ENCODE measurements at places on chromosomes 5 and 9.

DNA sequence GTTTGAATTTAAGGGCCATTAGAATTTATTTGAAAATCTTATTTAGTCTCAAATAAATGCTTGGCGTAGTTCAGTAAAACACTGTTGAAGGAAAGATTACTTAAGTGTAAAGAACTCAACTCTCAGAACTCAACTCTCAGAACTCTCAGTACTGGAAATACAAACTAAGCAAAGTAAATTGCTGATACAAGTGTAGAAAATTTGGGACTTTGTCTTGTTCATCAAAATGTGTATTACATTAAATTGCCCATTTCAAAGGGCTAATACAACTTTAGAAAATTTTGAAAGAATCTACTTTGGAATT lies 99.4 kb downstream of the CSNK1G3 start:
- H3K4me1 ChIP-seq: peaks cover 4% of the 10 kb centered on the region
- DNase-seq: no peak
- H3K27ac ChIP-seq: no peak overlapping the region

GRCh38 chr5:58875599-58875998 lies 292.7 kb downstream of the RAB3C start:
- H3K4me3 ChIP-seq: no peak overlapping the region
- no peak for DNase-seq
- H3K27ac ChIP-seq: no peak overlapping the region

DNA sequence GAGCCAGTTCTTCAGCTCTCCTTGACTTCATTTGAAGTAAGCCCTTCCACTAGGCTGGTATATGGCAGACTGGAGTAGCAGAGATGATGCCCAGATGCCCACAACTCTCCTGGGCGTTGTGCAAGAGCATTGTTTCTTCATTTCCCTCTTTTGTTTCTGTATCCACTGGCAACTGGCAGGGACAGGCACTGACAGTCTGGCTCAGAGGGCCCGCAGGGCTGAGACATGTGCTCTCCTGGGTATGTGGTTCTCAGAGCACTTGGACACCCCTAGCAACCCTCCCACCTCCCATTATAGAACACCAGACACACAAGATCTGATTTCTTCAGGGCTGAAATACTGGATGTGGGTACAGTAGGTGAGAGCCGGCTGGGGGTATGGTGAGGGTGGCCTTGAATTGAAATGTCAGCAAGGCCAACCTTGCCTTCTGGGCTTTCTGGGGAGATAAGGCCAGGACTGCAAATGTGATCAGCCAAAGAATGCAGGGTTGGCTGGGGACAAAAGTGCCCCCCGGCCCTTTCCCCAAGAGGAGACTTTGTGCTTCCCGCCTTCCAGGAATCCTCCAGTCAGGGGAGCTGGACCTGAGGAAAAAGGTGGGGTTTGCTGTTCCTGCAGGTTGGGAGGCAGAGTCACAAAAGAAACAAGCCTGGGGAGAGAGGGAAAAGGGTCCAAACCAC lies 28.6 kb upstream of the CTNNA1 start:
- H3K4me1 ChIP-seq: peaks cover 8% of the 10 kb centered on the region
- H3K27ac ChIP-seq: no peak overlapping the region
- no peaks in the 10 kb centered on the region for H3K36me3 ChIP-seq
- peak; percentile 71 for DNase-seq
- H3K4me3 ChIP-seq: no peak overlapping the region

DNA sequence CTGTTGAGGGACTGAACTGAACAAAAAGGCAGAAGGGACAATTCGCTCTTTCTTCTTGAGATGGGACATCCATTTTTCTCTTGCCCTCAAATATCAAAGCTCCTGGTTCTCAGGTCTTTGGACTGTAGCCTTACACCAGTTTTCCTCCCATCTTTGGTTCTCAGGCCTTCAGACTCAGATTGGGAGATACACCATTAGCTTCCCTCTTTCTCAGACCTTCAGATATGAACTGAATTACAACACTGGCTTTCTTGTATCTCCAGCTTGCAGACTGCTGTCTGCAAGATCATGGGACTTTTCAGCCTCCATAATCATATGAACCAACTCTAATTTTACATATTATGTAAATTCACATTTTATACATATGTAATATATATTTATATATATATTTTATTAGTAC lies 12.6 kb upstream of the CCNG1 start:
- H3K36me3 ChIP-seq: no peaks in the 10 kb centered on the region
- H3K4me1 ChIP-seq: no peaks in the 10 kb centered on the region
- no peak overlapping the region for H3K4me3 ChIP-seq
- DNase-seq: no peak
- H3K27ac ChIP-seq: no peak overlapping the region
- H3K27me3 ChIP-seq: no peaks in the 10 kb centered on the region

- H3K27me3 ChIP-seq: no peaks in the 10 kb centered on the region
- H3K4me3 ChIP-seq: no peak overlapping the region
- no peak overlapping the region for H3K27ac ChIP-seq
- DNase-seq: no peak
Observed at GRCh38 chr9:33260372-33260771, 4.1 kb downstream of the BAG1 start.

GRCh38 chr9:130120299-130120587 lies 52.0 kb upstream of the NCS1 start:
- peak; percentile 9 for DNase-seq
- no peak overlapping the region for H3K27ac ChIP-seq
- H3K4me3 ChIP-seq: no peak overlapping the region
- no peaks in the 10 kb centered on the region for H3K4me1 ChIP-seq
- peaks cover 88% of the 10 kb centered on the region for H3K36me3 ChIP-seq

DNA sequence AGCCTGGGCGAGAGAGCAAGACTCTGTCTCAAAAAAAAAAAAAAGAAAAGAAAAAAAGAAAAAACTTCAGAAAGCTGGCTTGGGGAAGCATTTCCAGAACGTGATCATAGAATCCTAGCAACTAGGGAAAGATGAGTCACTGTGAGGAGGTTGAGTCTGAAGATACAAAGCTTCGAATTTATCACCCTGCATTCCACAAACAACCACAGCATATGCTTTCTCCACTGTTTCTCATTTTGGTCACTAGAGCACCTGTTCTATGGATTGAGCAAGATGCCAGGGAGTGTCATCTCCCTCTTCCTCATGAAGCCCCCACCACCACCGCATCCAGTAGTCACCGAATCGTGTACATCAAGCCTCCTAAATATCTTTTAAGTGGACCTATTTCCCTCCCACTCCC lies 37.9 kb downstream of the SEMA5A start:
- H3K4me3 ChIP-seq: no peak overlapping the region
- H3K27me3 ChIP-seq: no peaks in the 10 kb centered on the region
- H3K4me1 ChIP-seq: no peaks in the 10 kb centered on the region
- no peak overlapping the region for H3K27ac ChIP-seq
- no peaks in the 10 kb centered on the region for H3K36me3 ChIP-seq

GRCh38 chr9:31355159-31355882 lies 1029.1 kb upstream of the ACO1 start:
- H3K27ac ChIP-seq: no peak overlapping the region
- H3K4me3 ChIP-seq: no peak overlapping the region
- H3K27me3 ChIP-seq: no peaks in the 10 kb centered on the region

GRCh38 chr5:36261186-36261585 lies 19.5 kb upstream of the NADK2 start:
- no peaks in the 10 kb centered on the region for H3K27me3 ChIP-seq
- H3K4me3 ChIP-seq: no peak overlapping the region
- no peak overlapping the region for H3K27ac ChIP-seq
- H3K36me3 ChIP-seq: no peaks in the 10 kb centered on the region
- no peaks in the 10 kb centered on the region for H3K4me1 ChIP-seq
- DNase-seq: no peak

DNA sequence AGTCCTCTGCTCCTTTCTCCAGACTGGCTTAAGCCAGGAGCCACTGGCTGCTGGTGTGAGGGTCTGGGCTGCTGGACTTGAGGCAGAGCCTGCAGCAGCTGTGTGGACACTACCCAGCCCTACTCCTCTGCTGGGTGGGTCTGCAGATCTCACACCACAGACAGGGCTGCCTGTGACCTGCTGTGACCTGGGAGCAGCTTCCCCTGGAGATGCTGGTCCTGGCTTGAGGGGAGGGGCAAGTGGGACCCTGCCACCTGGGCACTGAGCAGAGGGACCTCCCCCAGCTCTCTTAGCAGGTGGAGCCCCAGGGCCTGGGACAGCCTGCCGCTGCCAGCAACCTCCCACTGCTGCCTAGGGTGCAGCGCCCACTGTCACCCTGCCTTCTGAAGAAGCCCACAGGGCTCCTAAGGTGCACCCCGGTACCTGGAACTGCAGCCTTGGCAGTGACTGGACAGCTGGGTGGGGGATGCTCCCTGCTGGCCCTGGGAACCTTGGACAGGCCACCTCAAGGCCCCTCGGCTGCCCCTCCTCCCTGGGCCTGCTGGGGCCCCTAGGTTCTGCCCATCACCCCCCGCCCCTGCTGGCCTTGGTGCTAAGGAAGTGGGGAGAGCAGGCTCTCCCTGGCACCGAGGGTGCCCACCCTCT lies 9.1 kb downstream of the CACFD1 start:
- no peak overlapping the region for H3K4me3 ChIP-seq
- H3K27ac ChIP-seq: no peak overlapping the region
- peaks cover 10% of the 10 kb centered on the region for H3K4me1 ChIP-seq

GRCh38 chr9:130450344-130451003 lies 5.7 kb downstream of the ASS1 start:
- no peaks in the 10 kb centered on the region for H3K36me3 ChIP-seq
- DNase-seq: no peak
- peaks cover 76% of the 10 kb centered on the region for H3K4me1 ChIP-seq
- no peak overlapping the region for H3K4me3 ChIP-seq
- H3K27ac ChIP-seq: peak overlapping the region; percentile 72

GRCh38 chr5:128626536-128627090 lies 88.6 kb upstream of the FBN2 start:
- no peaks in the 10 kb centered on the region for H3K36me3 ChIP-seq
- H3K27me3 ChIP-seq: no peaks in the 10 kb centered on the region
- H3K4me1 ChIP-seq: no peaks in the 10 kb centered on the region
- no peak for DNase-seq

GRCh38 chr5:79488775-79489174 lies 25.2 kb downstream of the HOMER1 start:
- no peaks in the 10 kb centered on the region for H3K4me1 ChIP-seq
- H3K36me3 ChIP-seq: no peaks in the 10 kb centered on the region
- H3K27me3 ChIP-seq: no peaks in the 10 kb centered on the region
- no peak overlapping the region for H3K4me3 ChIP-seq
- H3K27ac ChIP-seq: peak overlapping the region; percentile 33
- DNase-seq: no peak

DNA sequence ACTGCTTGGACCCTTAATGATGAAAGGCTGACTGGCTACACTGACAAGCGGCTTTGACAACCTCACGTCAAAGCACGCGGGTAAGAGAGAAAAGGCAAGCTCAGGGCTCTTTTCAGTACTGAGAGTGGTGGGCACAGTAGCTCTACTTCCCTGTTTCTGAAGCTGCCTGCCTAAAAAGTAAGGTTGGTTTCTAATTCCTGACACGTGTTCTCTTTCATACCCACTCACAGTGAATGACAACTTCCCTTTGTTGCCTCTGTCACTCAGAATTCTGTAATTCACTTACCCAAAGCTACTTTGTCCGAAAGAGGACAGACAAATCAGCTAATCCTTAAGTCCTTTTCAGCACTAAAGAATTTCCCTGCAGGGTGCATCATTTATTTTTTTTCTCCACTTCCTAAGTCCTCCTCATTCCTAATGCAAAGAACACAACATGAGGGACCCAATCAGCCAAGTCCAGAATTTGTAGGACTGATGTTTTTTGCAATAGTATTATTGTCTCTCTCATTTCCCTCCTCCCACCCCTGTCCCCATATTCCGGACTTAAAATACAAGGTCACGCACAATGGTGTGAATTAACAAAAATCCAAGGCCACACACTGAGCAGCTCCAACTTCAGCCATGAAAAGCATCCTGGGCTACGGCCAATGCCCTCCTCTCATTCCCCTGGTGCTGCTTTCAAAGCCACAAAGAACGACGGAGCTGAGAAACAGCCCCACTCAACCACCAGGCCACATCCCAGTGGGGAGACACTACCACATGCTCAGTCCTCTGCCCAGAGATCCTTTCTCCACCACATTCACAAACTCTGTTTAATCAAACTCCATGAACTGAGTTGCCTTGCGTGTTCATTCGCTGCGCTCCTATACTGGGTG lies 221.0 kb downstream of the TSSK1B start:
- no peaks in the 10 kb centered on the region for H3K27me3 ChIP-seq
- no peak overlapping the region for H3K27ac ChIP-seq
- no peaks in the 10 kb centered on the region for H3K36me3 ChIP-seq
- peaks cover 20% of the 10 kb centered on the region for H3K4me1 ChIP-seq
- no peak for DNase-seq

DNA sequence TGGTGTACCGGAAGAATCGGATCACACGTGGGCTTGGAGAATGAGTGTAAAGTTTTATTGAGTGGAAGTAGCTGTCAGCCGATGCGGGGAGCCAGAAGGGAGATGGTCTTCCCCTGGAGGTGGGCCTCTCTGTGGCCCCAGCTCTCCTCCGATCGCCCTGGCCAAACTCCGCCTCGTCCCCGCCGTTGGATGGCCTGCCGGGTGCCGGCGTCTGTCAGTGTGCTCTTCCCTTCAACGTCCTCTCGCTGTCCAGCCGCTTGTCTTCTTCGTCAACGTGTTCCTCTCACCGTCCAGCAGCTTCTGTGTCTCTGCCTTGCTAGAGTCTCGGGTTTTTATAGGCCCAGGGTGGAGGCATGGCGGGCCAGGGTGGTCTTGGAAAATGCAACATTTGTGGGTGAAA lies 27.6 kb upstream of the TMEM215 start:
- H3K4me1 ChIP-seq: no peaks in the 10 kb centered on the region
- no peaks in the 10 kb centered on the region for H3K36me3 ChIP-seq
- H3K27ac ChIP-seq: no peak overlapping the region
- no peaks in the 10 kb centered on the region for H3K27me3 ChIP-seq
- DNase-seq: no peak

DNA sequence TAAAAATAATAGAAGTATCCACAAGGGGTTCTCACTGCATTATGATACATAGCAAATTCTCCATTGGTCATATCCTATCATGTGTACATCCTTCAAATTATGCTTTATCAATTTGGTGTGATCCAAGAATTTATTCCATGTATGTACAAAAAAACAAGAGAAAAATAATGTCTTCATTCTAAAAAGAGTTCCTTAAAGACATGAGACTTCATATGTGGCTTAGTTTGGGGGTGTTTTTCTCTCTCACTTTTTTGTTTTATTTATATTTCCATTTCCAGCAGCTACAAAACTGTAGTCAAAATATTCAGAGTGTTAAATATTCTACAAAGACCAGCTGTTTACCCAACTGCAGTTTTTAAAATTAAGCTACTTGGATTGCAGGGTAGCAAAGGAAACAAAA lies 972.0 kb downstream of the DTWD2 start:
- H3K27me3 ChIP-seq: no peaks in the 10 kb centered on the region
- H3K4me1 ChIP-seq: no peaks in the 10 kb centered on the region

DNA sequence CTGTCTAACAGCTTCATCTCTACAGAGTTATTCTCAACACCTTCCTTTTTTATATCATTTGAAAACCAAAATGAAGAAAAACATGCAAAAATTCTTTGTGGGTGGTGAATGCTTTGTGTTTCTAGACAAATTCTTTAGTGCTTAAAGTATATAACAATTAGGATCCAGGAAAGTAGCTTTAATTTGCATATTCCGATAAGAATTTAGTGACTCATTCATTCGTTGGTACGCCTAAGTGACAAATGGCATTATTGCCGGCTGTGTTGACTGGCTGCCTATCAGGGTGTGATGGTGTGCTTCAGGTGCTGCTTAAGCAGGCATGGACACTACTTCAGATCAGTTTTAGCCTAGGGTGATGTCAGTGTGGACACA lies 35.2 kb downstream of the LMNB1 start:
- peaks cover 15% of the 10 kb centered on the region for H3K4me1 ChIP-seq
- H3K27me3 ChIP-seq: no peaks in the 10 kb centered on the region
- H3K36me3 ChIP-seq: peaks cover 6% of the 10 kb centered on the region
- peak overlapping the region; percentile 61 for H3K27ac ChIP-seq
- DNase-seq: no peak

Data from lower lobe of right lung (tissue), 2 donors.